ENCODE measurements at places on chromosomes 3 and 15.

GRCh38 chr3:159032311-159032710 lies 230.5 kb downstream of the MFSD1 start:
- no peak for DNase-seq

GRCh38 chr3:73624017-73624820 lies 522 bp downstream of the PDZRN3 start:
- DNase-seq, result no peak

DNA sequence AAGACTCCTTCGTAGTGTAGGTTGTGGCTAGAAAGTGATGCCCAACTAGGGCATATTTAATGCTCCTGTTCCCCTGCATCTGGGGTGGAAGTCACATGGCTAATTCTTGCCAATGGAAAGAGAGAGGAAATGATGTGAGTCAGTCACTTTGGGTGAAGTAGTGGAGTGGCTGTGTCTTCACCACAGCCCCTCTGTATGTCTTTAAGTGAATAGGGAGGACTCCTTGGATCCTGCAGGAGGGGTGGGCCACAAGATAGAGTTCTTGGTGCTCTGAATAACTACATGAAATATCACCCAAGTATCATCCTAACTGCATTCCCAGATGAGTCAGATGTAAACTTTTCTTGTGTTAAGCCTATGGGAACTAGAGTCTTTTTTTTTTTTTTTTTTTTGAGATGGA lies 17.8 kb upstream of the MB21D2 start:
- no peak for DNase-seq

DNA sequence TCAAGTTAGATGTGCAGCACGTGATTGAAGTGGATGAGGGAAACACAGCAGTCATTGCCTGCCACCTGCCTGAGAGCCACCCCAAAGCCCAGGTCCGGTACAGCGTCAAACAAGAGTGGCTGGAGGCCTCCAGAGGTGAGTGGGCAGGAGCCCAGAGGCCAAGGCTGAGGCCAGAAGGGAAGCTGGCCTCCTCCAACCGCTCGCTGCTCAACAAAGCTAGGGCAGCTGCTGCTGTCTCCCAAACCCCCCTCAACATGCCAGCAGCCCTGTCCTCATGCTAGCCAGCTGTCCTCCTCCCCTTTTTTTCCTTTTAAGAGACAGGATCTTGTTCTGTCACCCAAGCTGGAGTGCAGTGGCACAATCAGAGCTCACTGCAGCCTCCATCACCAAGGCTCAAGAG lies 57.0 kb downstream of the BOC start:
- DNase-seq, result no peak

- DNase-seq, result no peak
Measured at GRCh38 chr15:56736881-56737707, 3.8 kb upstream of the ZNF280D start.

DNA sequence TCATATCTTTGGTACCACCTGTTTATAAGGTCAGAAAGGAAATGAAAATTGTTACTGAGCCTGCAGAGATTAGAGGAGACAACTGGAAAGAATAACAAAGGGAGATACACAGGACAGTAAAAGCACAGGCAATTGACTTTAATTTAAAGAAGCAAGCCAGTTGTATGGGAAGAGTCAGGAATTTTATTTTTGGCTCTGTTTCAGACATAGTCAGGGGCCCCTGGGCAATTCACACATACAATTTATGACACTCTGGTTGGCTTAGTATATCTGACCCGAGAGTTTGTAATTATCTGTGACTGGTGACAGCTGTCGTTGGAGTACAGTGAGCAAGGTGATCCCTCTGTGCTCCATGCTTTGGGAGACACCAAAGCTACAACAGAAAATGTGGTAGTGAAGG lies 591.9 kb upstream of the NECTIN3 start:
- no peak for DNase-seq

DNA sequence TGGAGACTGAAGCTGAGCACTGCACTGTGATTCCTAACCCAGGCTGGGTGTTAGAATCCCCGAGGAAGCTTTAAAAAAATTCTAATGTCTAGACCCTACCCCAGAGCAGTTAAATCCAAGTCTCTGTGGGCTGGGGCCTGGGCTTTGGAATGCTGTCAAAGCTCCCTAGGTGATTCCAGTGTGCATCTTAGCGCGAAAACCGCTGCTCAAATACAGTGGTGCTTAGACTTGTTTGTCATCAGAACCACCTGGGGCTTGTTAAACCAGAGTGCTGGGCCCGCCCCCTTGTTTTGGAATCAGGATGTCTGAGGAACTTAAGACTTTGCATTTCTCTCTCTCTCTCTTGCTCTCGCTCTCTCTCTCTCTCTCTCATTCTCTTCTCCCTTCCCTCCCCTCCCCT lies 20.7 kb downstream of the RHCG start:
- DNase-seq, result no peak

DNA sequence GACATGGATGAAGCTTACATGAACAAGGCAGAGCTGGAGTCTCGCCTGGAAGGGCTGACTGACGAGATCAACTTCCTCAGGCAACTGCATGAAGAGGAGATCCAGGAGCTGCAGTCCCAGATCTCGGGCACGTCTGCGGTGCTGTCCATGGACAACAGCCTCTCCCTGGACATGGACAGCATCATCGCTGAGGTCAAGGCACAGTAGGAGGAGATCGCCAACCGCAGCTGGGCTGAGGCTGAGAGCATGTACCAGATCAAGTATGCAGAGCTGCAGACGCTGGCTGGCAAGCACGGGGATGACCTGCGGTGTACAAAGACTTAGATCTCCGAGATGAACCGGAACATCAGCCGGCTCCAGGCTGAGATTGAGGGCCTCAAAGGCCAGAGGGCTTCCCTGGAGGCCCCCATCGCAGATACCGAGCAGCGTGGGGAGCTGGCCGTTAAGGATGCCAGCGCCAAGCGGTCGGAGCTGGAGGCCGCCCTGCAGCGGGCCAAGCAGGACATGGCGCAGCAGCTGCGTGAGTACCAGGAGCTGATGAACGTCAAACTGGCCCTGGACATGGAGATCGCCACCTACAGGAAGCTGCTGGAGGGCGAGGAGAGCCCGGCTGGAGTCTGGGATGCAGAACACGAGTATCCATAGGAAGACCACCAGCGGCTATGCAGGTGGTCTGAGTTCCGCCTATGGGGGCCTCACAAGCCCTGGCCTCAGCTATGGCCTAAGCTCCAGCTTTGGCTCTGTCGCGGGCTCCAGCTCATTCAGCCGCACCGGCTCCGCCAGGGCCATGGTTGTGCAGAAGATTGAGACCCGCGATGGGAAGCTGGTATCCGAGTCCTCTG lies 77.6 kb downstream of the CLDN11 start:
- DNase-seq, result no peak

- DNase-seq, result no peak
Measured at GRCh38 chr3:65052101-65052500, 364.3 kb upstream of the ADAMTS9 start.

DNA sequence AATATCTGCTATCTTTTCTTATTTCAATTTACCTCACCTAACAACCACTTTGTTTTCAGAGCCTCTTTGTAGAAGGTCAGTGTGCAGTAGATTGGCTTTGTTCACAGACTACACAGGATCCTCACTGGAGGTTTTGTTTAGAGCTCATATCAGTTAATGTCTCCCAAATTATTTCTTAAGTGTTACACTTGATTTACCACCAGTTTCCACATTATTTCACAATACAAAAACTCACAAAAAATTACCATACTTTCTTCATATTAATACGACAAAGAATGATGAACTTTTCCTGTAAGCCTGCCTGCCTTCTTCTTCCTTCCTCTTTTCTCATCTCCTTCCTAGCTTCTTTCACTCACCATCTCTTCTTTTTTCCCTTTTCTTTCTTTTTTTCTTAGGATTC lies 133.3 kb downstream of the ALCAM start:
- DNase-seq, result no peak

DNA sequence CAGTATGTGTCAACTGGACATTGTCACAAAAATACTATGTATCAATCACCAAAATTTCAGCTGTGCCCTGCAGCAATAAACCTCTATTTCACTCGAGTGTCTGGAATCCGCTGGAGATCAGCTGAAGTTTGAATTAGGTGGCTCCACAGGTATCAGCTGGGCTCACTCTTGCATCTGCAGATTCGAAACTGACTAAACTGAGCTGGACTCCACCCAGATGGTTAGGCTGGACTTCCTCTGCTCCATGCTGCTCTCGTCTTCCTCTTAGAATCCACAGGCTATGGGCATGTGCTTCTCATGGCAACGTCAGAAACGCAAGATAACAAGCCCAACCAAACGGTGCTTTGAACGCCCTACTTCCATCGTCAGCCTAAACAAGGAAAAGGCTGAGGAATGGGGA lies 565.3 kb upstream of the ROBO2 start:
- no peak for DNase-seq

- no peak for DNase-seq
Measured at GRCh38 chr15:58490086-58490887, 58.5 kb downstream of the LIPC start.

- DNase-seq, result no peak
Measured at GRCh38 chr15:53872410-53872809, 105.8 kb upstream of the UNC13C start.

DNA sequence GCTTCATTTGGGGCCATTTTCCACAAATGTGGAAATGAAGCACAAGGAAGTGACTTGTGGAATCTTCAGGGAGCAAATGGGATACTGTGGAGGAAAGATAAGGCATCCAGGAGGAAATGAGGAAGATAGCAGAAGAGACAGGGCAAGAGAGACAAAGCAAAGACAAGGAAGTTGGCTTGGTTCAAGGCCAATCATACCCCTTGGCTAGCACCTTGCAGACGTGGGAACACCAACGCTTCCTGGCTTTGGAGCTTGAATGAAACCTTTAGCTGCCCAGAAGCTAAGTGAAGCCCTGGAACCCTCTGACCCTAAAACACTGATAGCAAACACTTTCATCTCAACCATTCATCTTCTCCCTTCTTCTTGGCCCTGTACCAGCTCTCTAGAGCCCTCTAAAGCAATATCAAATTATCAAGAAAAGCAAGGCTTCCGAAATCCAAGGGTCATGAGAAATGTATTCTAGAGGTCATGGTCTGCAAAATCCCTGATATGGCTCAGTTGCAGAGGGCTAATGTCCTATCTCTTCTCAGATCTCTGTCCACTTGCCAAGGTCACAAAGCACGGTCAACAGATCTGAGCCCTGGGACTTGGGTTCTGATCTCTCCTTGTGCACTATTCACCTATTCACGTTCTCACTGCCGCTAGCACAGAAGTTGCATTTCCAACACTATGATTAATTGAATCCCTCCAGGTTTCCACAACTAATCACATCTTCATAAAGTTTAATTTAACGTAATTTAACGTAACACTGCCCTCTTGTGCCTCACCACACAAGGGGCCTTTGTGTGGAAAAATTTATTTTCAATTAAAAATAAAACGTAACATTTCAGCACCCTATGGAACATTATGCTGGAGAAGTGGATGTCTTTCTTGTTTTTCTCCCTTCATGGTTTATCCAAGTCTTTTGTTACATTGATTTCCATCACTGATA lies 557.6 kb upstream of the ADAMTS9 start:
- DNase-seq, result no peak

GRCh38 chr3:159030138-159030670 lies 228.3 kb downstream of the MFSD1 start:
- DNase-seq, result no peak

DNA sequence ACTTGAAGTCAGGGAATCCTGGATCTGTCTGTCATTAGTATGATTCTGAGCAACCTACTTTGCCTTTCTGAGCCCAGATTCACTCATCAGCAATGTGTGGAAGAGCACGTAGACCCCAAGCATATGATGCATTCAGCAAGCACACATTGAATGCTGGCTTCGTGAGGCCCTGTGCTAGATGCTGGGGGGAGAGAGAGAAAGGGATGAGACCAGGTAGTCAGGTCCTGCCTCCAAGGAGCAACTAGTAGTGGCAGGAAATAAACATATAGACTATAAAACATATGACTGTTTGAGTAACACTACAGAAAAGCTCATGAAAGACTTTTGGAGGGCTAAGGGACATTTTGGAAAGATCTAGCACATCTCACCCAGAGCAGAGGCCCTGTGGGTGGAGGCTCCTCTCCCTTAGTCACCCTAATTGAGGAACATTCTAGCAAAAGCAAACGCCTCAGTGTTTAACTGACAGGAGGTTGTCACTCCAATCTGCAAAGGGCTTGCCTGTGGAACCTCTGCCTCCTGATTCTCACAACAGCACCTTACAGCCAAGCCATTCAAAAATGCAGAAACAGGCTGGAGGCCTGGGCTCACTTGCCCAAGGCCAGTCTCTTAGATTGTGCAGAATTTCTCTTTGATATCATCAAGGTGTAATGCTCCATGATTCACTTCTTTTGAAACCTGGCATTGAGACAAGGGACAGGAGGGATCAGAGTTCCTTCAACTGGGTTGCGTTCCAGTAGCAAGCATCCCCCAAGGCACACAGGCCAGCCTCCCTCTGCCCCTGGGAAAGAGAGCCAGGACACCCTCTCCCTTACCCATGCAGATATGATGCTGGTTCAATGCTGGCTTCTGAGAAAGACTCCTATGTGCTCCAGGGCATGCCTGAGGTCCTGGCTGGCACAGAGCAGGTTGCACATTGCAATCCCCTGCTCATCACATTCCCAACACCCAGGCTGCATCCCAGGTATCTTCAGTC lies 26.1 kb downstream of the STARD5 start:
- no peak for DNase-seq

DNA sequence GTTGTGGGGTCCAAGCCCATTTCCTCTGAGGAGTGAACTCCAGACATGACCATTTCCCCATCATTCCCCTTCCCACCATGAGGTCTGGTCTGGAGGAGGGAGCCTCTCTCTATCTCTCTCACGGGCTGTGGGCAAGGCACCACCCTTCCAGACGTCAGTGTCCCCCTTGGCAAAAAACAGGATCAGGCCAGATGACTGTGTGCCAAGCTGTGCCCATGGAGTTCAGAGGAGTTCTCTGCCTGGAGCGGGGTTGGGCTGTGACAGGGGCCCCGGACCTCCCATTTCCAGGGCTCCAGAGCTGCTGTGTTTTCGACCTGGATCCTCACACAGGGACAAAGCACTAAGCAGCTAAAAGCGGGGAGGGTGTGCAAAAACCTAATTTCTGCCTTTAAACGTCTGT lies 124.5 kb downstream of the RAB11A start:
- DNase-seq, result no peak

Measured in central memory CD8-positive, alpha-beta T cell (primary cell).